ENCODE measurements at places on chromosomes 6 and 20. TPM values are rescaled to one million over a fixed set of nuclear protein-coding genes. Genes with fewer than 3 reads are reported as not detected.

The ECT2L gene
- not detected for total RNA-seq

GRCh38 chr20:47309806-47310426 lies 46.6 kb downstream of the ZMYND8 start:
- no peak for DNase-seq

DNA sequence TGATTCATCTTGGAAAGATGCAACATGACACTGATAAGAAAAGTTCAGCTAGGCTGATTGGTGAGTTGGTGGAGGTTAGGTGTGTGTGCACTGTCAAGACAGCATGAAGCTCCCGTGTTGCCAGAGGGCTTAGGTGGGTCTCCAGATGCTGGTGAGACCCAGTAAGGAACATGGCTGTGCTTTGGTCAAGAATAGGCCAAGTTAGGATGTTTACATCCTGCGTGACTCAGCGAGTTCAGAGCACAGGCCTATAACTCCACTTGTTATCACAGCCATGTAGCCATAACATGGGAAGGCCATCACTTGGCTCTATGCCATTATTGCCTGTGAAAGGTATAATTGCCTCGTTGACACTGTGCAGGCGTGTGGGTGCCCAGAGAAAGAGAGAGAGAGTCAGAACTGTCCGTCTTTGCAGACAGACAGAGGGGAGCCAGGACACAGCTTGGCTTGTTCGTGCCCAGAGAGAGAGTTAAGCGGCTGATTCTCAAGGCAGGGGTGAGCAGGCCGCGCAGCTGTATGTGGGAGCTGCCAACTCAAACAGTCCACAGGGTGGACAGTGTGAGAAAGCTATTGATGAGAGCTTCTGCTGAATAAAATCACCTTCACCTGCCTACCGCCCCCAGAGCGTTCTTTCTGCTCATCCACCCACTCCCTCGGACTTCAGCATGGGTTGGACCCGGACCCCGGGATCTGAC lies 43.5 kb downstream of the OR2B6 start:
- no peak for DNase-seq

DNA sequence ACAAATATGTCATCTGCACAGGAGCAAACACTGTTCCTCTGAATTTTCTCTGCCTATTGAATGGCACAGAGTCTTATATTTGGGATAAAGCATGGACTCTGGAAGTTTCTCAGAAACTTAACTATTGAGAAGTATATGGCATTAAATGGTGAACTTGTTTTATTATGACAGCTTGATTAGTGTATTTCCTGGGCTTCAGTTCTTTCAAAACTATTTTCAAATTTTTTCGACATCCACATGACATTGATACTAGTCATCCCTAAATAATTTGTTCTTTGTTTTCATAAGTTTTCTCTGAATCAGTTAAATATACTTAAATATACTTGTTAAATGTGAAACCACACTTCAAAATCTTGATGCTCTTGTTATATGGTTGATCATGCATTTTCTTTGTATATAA lies 144.0 kb upstream of the TSHZ2 start:
- DNase-seq: no peak

DNA sequence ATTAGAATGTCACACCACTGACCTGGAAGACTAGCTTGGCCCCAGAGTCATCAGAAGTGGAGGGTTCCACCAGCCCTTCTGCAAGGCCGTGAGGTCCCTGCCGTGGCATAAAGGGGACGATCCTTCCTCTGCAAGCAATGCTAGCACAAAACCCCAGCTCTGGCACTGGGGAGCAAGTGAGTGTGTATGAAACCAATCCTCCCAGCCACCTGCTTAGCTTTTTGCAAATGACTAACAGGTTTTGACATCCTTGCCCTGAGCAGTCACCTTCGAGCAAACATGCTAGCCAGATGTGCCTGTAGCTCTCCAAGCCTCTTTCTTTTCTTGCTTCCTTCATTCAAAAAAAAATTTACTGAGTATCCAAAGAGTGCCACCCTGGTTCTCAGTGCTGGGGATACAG lies 8.6 kb downstream of the SULF2 start:
- DNase-seq: no peak

- DNase-seq: no peak
These were observed 153.0 kb downstream of the BCAS1 start for GRCh38 chr20:53917145-53918019.

DNA sequence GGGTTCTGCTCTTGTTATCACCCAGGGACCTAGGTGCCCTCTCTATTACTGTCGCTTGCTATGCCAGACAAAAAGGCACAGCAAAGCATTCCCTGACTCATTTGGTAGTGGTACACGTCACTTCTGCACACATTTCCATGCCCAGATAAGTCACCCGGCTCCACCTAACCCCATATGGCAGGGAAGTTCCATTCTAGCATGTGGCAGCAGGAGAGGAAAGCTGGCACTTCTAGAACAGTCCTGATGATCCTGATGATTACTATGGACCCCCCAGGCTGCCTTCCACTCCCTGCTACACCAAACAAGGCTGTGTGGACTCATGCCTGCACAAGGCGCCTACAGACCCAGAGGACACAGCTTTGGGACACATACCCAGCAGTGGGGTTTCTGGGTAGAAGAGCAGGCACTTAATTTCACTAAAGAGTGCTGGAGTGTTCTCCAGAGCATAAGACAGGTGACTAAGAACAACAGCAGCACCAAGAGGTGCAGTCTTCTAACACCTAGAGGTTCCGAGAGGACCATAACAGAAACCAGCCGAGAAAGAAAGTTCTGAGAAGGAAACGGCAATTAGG lies 53.5 kb upstream of the NELFCD start:
- DNase-seq: no peak

GRCh38 chr6:138593124-138593877 lies 94.0 kb upstream of the NHSL1 start:
- DNase-seq: no peak

- no peak for DNase-seq
These were observed 10.3 kb downstream of the RSPO4 start for GRCh38 chr20:991850-992249.

DNA sequence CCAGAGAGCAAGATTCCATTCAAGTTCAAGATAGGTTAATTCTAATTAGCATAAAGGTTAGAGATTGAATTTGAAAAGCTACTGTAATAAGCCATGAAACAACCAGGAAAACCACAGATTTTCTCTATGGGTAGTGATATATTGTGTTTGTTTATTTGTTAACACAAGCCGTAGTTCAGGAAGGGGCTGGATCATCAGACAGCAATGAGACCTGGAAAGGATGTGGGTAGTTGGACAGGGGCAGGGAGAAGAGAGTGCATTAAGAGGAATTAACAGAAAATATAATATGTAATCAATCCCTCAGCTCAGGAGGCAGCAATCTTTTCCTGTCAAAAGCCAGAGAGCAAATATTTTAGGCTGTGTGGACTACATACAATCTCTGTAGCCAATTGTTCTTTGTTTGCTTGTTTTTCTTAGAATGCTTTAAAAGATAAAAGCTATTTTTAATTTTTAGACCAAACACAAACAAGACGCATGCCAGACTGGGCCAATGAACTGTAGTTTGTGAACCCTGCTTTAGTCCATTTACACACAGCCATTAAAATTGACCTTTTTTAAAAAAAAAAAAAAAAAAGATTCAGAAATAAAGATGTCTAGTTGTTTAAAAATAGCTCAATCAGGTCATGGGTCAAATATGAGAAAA lies 398.7 kb upstream of the MARCKS start:
- DNase-seq: no peak

- DNase-seq: no peak
These were observed 241.1 kb downstream of the FOXC1 start for GRCh38 chr6:1850840-1851157.

The VSX1 gene
- total RNA-seq: not detected

The EYA4 gene
- not detected for total RNA-seq

The RIMS1 gene
- total RNA-seq: not detected

The PCK1 gene
- total RNA-seq: not detected

DNA sequence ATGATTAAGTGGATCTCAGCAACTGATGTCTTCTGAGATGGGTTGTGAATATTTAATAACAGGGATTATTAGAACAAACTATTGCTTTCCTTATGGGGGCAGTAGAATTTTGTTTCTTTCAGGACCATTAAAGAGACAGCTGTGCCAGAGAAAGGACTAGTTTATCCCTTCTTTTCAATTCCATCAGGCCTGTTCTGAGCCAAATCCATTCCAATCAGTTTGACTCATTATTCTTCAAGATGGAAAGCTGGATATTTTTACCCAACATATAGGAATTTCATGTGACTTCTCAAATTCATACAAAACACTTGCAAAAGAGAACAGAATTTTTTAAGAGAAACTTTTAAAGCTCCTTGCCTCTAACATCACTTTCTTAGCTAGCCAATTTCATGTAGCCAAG lies 722.0 kb upstream of the FLRT3 start:
- DNase-seq: no peak

DNA sequence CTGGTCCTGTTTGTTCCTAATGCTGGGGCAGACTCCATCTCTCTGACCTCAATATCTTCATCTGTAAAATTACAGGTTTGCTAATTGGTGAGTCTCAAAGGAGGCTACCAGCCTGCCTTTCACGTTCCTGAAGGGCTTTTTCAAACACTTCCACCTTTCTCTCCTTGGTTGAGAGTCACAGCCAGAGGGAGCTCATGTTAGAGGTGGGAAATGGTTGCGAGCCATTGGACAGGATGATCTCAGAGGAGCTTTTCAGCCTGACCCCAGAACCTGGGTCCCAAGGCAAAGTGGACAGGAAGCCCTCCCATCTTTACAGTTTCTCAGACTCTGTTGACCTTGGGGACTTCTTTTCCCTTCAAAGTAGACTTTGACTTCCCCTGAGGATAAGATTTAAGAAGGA lies 37.6 kb downstream of the NDUFAF5 start:
- DNase-seq: no peak

DNA sequence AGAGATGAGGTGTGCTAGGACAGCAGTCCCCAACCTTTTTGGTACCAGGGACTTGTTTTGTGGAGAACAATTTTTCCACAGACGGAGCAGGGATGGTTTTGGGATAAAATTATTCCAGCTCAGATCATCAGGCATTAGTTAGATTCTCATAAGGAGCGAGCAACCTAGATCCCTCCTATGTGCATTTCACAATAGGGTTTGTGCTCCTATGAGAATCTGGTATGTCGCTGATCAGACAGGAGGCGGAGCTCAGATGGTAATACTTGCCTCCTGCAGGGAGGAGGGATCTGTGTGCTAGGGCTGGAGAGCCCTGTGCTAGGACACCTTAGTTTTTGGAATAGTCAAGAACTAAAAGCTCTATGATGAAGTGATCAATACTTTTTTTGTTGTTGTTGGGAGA lies 2.5 kb downstream of the SMIM13 start:
- DNase-seq: no peak

The AKAP7 gene
- 4.8 TPM for total RNA-seq

- DNase-seq: no peak
These were observed 113.9 kb downstream of the EDN1 start for GRCh38 chr6:12403947-12404647.

The C6orf15 gene
- total RNA-seq: not detected

GRCh38 chr6:22394691-22395090 lies 97.9 kb upstream of the PRL start:
- no peak for DNase-seq

- DNase-seq: no peak
These were observed 245.2 kb downstream of the ADGRB3 start for GRCh38 chr6:68880050-68880813.

- no peak for DNase-seq
These were observed 8.7 kb upstream of the POU3F2 start for GRCh38 chr6:98825600-98826230.

- DNase-seq: no peak
These were observed 20.6 kb downstream of the OLIG3 start for GRCh38 chr6:137473598-137473997.

The KIAA1755 gene
- not detected for total RNA-seq

- DNase-seq: no peak
These were observed 12.4 kb downstream of the CD2AP start for GRCh38 chr6:47489995-47490394.

DNA sequence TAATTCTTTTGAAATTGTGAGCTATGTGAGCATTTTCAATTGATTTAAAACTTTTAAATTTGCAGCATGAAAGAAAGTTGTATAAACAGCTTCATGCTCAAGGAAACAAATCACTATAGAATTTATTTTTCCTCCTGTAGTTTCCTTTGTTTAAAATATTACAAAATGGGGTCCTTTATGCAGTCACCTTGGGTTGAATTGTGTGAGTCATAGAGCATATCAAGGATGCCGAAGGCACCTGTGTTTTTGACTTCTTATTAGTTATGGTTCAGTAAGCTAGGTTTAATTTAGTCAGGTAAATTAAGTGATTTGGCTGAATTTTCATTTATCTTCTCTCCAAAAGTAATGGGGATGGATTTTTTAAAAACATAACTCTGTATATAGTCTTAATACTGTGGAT lies 96.8 kb downstream of the BCKDHB start:
- no peak for DNase-seq

DNA sequence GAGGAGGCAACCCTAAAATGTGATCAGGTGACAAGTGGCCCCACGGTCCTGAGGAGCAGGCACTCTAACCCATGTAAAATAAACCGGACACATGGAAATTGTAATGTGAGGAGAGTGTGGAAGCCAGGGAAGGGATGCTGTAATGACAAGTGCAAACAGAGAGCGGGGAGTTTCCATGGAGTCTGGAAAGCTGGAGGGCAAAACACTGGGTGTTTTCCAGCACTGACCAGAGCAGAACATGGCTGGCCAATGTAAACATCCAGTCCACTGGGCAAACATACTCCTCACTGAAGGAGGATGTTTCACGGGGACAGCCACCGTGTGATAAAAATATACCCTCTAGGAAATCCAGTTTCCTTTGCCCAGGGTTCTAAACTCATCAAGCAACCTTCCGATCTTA lies 219.0 kb upstream of the JARID2 start:
- no peak for DNase-seq

The DYNLT2 gene
- total RNA-seq: 1.9 TPM

DNA sequence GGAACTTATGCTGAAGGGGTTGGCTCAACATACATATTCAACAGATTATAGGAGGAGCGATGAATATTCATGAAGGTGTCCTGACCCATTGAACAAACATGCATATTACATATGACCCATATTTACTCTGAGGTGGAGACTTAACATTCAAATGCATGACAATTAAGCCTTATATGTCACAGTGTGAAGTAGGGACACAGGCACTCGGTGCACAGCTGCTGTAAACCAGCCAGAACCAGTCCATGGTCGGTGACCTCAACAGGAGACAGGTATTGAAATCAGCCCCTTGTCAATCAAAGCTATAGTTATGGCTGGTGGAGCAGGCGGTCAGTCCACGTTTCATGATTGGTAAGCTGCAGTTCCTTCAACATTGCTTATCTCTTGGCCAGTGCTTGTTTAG lies 347.3 kb downstream of the THBS2 start:
- no peak for DNase-seq

GRCh38 chr20:45827030-45827652 lies at the start of gene TNNC2:
Gene TNNC2, minus strand, starts transcription at chr20:45827312. Its CDS starts 64 bp downstream, at chr20:45827248.
- DNase-seq: no peak

The NNAT gene
- total RNA-seq: 0.33 TPM

DNA sequence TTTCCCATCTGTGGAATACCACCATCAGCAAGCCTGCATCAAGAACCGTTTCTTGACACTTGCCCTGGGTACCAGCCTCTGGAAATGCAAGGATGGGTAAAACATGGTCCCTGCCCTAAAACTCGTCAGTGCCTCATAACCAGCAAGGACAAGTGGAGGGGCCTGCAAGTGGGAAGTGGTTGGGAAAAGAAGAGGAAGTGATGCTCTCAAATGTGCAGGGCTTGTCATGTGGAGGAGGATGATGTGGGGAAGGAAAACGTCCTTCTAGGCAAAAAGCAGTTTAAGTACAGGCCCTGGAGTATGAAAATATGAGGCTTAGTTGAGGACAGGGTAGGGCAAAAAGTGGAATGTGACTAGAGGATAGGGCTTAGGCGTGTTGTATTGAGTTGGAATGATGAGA lies 19.0 kb downstream of the RREB1 start:
- DNase-seq: no peak

The MAK gene
- total RNA-seq: 2.3 TPM

- no peak for DNase-seq
These were observed 1216.2 kb upstream of the CITED2 start for GRCh38 chr6:140590641-140591040.

All from CD8-positive, alpha-beta memory T cell (primary cell).